ENCODE measurements at places on chromosomes 5 and 9. TPM values are rescaled to one million over a fixed set of nuclear protein-coding genes. Genes with fewer than 3 reads are reported as not detected.

The SLC1A3 gene
- 4.9 TPM for total RNA-seq

The TENT4A gene
- 10.1 TPM for total RNA-seq

The KIF4B gene
- total RNA-seq = not detected

The SLC36A3 gene
- not detected for total RNA-seq

- no peaks in the 10 kb centered on the region for H3K36me3 ChIP-seq
- H3K4me3 ChIP-seq = peak overlapping the region; percentile 30
- no peaks in the 10 kb centered on the region for H3K4me1 ChIP-seq
- H3K27me3 ChIP-seq = peaks cover 58% of the 10 kb centered on the region
Observed at GRCh38 chr5:168529374-168530234, 499 bp downstream of the FBLL1 start.

DNA sequence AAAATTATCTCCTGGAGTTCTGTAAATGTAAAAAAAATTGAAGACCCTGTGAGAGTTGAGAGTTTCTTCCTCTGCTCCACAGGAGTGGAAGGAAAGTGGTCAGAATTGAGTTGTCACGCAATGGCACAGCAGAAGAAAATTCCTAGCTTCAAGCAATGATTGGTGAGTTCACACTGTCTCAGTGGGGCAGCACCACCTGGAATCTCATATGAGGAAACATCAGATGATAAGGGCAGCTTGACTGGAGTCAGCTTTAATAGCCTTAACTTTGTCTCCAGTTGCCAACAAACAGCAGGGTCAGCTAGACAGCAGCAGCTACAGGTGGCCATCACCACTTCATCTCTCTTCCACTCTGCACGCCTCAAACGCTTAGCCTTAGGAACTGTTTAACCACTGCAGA lies 211.1 kb downstream of the EFNA5 start:
- H3K4me3 ChIP-seq = no peak overlapping the region
- no peak for DNase-seq
- peaks cover 40% of the 10 kb centered on the region for H3K4me1 ChIP-seq
- no peaks in the 10 kb centered on the region for H3K27me3 ChIP-seq

DNA sequence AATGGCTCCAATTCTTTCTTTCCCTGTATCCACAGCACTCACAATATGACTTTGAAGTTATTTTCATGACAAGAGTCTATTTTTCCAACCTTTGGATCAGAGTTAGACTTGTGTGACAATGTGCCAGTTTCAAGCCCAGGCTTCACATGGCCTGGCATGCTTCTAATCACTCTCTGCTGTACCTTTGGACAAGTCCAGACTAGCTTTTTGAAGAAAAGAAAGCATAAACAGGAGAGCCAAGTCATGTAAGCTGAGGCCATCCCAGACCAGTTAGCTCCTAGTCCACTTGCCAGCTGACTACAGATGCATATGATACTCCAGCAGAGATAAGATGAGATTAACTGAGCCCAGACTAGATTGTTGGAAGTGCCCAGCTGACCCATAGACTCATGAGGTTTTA lies 513.6 kb upstream of the C9orf72 start:
- H3K36me3 ChIP-seq = no peaks in the 10 kb centered on the region
- no peak for DNase-seq
- no peaks in the 10 kb centered on the region for H3K4me1 ChIP-seq
- no peak overlapping the region for H3K27ac ChIP-seq
